Hippocampal formation (tissue), 2 donors: ENCODE measurements at places on chromosomes 16 and 17.

DNA sequence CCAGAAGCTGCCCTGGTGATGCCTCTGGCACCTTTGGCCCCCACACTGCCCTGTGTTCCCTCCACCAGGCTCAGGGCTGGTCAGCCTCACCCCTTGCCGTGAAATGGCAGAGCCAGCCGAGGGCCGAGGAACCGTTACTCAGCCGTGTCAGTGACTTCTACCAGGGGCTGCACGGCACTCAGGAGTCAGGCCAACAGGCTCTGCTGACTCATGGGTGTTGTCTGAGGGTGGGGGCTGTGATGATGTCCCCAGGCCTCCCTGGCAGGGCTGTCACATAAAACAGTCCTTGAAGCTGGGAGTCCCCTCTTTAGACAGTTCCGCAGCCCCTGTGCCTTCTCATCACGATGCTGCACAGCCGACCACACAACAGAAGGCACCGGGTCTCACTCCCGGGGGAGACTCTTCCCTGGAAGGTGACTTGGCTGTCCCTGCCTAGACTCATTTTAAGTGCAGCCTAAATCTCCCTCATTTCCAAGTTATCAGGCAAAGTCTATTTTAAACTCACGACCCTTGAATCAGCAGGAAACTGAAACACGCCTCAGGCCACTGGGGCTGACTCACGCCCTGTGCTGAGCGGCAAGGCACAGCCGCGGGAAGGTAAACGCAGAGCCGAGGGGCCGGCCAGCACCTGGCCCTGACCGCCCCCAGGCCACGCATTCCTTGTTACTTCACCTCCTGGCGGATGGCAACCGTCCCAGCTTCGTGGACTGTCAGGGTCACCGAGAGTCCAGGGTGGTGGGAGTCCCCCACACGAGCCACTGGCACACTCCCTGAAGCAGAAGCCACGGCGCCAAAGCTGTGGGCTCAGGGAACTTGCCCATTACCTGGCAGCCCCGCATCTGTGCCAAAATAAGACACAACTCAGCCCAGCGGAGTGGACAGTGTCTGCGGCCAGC is 102.6 kb downstream of the ZNF778 start:
- no peak for DNase-seq

DNA sequence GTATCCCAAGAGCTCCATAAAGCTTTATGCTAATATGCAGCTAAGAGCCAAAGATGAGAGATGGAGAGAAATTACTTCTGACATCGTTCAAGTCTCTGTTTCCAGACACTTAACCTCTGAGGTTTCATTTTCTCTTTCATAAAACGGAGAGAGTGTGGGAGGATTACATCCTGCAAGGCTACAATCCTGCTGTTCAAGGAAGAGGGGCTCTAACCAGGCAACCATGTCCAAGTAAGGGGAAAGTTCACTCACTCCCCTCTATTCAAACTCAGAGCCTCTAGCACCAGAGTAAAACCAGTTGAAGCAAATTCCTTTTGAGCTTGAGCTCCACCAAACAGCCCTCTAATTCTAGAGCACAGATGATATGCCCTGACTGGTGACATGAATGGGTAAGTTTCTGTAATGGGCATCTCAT is 397.4 kb downstream of the NPIPA8 start:
- no peak for DNase-seq

GRCh38 chr17:59440757-59441463 is 109.5 kb downstream of the YPEL2 start:
- DNase-seq: peak; percentile 79

- DNase-seq: no peak
Measured at GRCh38 chr17:75856062-75856756, 1.1 kb upstream of the WBP2 start.

GRCh38 chr17:82236142-82236971 is 7.5 kb downstream of the SLC16A3 start:
- peak; percentile 53 for DNase-seq

DNA sequence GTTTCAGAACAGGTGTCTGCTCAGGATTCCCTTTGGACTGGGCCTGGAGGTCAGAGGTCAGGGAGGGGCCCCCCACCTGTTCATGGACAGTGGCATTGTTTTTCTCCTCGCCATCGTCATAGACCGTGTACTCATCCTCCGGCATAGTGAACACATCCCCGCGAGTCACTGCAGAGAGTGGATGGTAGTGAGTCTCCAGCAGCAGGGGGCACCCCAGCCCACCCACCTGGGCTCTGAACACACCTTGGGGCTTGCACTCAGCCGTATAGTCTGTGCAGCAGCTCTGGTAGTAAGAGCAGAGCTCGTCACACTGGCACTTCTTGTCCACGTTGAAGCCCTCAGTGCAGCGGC is 448 bp downstream of the VTN start:
- no peak for DNase-seq

GRCh38 chr16:57996406-57997175 is 3.9 kb downstream of the ZNF319 start:
- no peak for DNase-seq

GRCh38 chr17:73393381-73393780 is 81.6 kb upstream of the CDC42EP4 start:
- DNase-seq: no peak

- DNase-seq: no peak
Measured at GRCh38 chr16:10769381-10769780, 25.7 kb downstream of the NUBP1 start.

DNA sequence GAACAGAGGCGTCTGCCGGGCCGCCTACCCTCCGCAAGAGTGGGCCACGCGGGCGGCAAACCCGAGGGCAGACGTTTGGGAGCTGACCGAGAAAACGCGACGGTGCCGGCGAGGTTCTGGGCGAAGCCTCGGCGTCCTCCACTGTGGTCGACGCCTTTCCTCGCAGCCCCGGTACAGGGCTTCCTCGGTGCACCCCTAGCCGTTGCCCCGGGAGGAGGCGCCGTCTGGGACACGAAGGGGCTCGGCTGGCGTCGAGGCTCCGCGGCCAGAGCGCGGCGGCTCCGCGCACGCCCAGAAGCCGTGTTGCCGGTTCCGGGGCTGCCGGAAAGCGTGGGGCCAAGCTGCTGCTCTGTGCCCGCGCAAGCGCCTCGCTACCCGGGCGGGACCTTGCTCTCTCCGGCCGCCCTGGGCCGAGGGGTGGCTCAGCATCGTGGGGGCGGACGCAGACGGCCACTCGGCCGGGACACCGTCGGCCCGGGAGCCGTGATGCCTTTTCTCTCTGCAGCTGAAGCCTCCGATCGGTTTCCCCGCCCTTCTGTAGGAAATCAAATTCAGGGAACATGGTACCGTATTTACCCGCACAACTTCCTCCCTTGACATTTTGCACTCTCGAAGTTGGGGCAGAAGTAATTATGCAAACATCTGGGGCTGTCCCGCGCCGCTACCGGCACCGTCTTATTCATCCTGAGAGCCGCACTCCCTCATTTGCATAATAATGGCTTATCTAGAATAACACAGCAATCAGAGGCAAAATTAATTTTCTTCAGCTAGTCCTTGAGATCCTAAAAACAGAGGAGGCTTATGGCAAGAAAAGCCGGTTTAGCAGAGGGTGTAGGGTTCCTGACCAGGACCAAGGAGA is 7.3 kb upstream of the CBX8 start:
- DNase-seq: no peak

DNA sequence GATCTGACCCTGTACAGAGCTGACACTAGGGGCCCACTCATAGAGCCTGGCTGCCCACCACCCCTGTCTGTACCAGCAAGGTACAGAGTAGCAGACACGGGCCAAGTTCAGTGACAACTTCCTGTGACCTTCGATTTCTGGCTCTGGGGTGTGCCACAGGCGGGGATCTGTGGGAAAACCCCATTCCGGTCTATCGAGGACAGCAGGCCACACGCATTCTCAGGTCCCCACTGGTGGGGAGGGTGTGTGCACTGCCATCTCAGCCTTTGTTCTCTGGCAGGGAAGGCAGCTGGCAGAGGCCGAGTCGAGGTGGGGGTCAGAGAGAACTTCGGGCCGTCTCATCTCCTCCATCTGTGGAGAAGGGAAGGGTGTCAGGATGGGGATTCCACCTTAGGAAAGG is 10.0 kb downstream of the NLE1 start:
- DNase-seq: no peak

- no peak for DNase-seq
Measured at GRCh38 chr16:79296491-79296890, 304.0 kb downstream of the MAF start.

- DNase-seq: no peak
Measured at GRCh38 chr17:8841844-8842243, 25.6 kb downstream of the PIK3R6 start.

DNA sequence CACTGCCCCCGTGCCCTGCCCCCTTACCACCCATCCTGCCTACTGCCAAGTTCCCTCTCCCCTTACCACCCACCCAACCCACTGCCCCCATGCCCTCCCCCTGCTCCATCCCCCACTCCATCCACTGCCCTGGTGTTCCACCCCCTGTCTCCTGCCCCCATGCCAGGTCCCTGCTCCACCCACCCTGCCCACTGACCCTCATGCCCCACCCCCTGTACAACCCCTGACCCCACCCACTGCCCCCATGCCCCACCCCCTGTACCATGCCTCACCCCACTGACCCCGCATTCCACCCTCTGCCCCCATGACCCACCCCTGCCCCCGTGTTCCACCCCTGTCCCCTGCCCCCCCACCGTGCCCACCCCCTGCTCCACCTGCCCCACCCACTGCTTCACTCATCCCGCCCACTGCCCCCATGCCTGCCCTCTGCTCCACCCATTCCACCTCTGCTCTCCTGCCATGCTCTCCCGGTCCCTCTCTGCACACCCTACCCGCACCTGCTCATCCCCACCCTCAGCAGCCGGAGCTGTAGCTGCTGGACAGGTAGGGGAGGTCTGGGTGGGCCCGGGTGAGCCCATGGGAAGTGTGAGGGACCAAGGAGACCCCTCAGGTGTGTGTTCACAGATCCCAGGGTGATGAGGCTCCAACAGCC is 7.4 kb upstream of the FN3KRP start:
- no peak for DNase-seq

GRCh38 chr16:1773703-1774447 is 941 bp upstream of the MRPS34 start:
- no peak for DNase-seq

DNA sequence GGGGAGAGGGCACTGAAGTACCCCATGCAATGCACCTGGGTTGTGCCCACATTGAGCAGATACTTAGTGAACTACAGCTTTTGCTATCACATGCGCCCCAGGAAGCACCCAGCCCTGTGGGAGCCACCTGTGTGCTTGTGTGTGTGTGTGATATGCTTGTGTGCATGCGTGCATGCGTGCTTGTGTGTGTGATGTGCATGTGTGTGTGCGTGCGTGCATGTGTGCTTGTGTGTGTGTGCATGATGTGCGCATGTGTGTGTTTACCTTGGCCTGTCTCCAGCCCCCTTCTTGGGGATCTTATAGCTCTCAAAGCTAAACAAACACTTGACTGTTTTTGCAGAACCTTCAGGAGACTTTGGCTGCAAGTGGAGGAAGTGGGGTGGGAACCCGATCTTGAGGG is 841 bp downstream of the C16orf89 start:
- no peak for DNase-seq

- DNase-seq: no peak
Measured at GRCh38 chr17:39664581-39665561, at the start of gene TCAP. Gene TCAP, plus strand, starts transcription at chr17:39665349. Its CDS starts 11 bp downstream, at chr17:39665360.

- no peak for DNase-seq
Measured at GRCh38 chr17:8963647-8964258, 1.8 kb downstream of the PIK3R5 start.
